ENCODE measurements at places on chromosomes 16 and 17. TPM values are rescaled to one million over a fixed set of nuclear protein-coding genes. Genes with fewer than 3 reads are reported as not detected.

CSH1 gene
- not detected for polyA plus RNA-seq

RAB11FIP4 gene
- polyA plus RNA-seq, result 4.7 TPM

DNA sequence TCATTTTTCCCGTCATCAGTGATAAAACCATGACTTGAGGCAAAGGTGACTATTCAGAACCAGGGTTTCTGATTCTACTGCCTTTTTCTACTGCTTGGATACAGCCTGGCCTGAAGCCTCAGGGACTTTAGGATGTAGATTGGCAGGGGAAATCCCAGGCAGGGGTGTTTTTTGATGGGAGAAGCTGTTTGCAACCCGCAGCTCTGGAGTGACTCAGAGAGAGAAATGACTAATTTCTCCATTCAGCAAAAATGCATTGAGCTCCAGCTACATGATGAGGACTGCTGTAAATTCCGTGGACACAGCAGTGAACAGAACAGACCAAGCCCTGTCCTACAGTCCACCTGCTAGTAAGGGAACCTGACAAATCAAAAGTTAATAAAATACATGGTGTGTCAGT, 560.6 kb downstream of the CDH13 start:
- H3K36me3 ChIP-seq, result no peaks in the 10 kb centered on the region
- H3K27ac ChIP-seq, result no peak overlapping the region
- no peaks in the 10 kb centered on the region for H3K27me3 ChIP-seq
- H3K4me3 ChIP-seq, result no peak overlapping the region

GRCh38 chr16:46789499-46790414, 41.2 kb downstream of the C16orf87 start:
- no peaks in the 10 kb centered on the region for H3K27me3 ChIP-seq
- no peaks in the 10 kb centered on the region for H3K36me3 ChIP-seq
- peak overlapping the region; percentile 78 for H3K4me3 ChIP-seq
- DNase-seq, result peak; percentile 82
- peak overlapping the region; percentile 55 for H3K27ac ChIP-seq
- H3K4me1 ChIP-seq, result peaks cover 18% of the 10 kb centered on the region

- no peaks in the 10 kb centered on the region for H3K36me3 ChIP-seq
- H3K27me3 ChIP-seq, result no peaks in the 10 kb centered on the region
- H3K27ac ChIP-seq, result no peak overlapping the region
- H3K4me1 ChIP-seq, result no peaks in the 10 kb centered on the region
Measured at GRCh38 chr16:88351491-88352101, 31.2 kb upstream of the ZNF469 start.

DNA sequence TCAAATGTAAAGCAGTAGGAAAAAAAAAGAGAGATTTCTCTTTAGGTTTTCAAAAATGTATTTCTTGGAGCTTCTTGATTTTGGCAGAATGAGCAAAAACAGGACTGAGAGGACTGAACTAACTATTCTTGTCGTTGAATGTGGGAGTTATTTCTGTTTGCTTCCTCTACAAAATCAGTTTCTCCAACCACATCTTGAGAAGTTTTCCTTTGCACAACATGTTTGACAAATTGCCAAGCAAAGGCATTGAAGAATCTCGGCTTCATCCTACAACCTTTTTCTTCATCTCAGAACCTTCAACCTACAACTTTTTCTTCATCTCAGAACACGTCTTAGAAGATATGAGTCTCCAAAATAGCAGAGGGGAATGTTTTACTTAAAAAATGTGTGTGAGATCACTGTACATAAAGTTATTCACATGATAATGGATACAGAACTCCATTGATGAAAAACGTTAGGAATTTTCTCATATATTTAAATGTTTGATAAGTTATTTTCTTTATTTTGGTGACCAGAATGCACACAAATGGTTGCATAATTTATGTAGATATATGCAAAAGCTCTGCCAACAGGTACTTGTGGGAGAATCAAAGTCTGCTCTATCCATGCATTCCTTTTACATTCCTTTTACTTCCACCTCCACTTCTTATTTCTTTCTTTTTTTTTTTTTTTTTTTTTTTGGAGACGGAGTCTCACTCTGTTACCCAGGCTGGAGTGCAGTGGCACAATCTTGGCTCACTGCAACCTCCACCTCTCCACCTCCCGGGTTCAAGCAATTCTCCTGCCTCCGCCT, 370.0 kb downstream of the KCNJ2 start:
- H3K4me1 ChIP-seq, result no peaks in the 10 kb centered on the region
- H3K4me3 ChIP-seq, result no peak overlapping the region
- DNase-seq, result no peak
- H3K27me3 ChIP-seq, result no peaks in the 10 kb centered on the region
- no peak overlapping the region for H3K27ac ChIP-seq
- H3K36me3 ChIP-seq, result no peaks in the 10 kb centered on the region

DNA sequence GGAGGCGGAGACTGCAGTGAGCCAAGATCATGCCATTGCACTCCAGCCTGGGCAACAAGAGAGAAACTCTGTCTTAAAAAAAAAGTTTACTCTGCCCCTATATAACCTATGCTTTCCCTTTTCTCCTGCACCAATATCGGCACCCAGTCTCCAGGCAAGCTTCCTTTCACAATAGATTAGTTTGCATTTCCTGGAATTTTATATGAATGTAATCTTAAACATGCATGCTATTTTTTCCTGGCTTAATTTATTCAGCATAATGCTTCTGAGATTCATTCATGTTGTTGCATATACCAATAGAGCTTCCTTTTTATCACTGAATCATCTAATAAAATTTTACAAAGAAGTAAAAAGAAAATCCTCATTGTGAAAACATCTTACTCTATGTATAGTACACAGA, 59.4 kb downstream of the USP32 start:
- no peak overlapping the region for H3K4me3 ChIP-seq
- peaks cover 13% of the 10 kb centered on the region for H3K36me3 ChIP-seq
- H3K27ac ChIP-seq, result no peak overlapping the region

DNA sequence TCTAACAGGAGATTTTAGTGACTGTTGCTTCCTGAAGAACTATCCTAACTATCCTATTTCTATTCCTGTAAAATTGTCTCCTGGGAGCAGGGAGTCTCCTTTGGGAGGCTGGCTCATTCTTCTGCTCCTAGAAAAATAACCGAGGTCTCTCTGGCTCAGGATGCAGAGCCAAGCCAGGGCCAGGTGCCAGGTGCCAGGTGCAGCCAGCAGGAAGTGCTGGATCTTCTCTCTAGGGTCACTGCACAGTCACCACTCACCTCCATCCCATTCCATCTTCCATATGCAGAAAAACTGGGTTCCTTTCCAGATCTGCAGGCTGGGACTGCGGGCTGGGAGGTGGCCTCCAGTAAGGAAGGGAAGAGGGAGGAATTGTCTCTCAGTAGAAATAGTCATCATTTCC, 3.8 kb upstream of the TMC7 start:
- no peak overlapping the region for H3K4me3 ChIP-seq
- H3K27me3 ChIP-seq, result no peaks in the 10 kb centered on the region
- H3K27ac ChIP-seq, result no peak overlapping the region
- no peak for DNase-seq
